ENCODE measurements at places on chromosomes 7 and 10. TPM values are rescaled to one million over a fixed set of nuclear protein-coding genes. Genes with fewer than 3 reads are reported as not detected.

Gene CALY
- polyA plus RNA-seq, result 0.38 TPM

Gene TRIM74
- 0.62 TPM for polyA plus RNA-seq

Gene CTAGE15
- 0.08 TPM for polyA plus RNA-seq

Gene PDK4
- 21.5 TPM for polyA plus RNA-seq

Gene RNF148
- polyA plus RNA-seq, result not detected

Gene NUTM2D
- polyA plus RNA-seq, result 11.9 TPM

Gene SLC26A5
- polyA plus RNA-seq, result 0.17 TPM

Gene UCMA
- not detected for polyA plus RNA-seq

Gene EIF5AL1
- 0.90 TPM for polyA plus RNA-seq

Gene LGI1
- polyA plus RNA-seq, result 8.2 TPM

Gene C10orf62
- polyA plus RNA-seq, result 0.47 TPM
